ENCODE measurements at places on chromosomes 12 and 14.

DNA sequence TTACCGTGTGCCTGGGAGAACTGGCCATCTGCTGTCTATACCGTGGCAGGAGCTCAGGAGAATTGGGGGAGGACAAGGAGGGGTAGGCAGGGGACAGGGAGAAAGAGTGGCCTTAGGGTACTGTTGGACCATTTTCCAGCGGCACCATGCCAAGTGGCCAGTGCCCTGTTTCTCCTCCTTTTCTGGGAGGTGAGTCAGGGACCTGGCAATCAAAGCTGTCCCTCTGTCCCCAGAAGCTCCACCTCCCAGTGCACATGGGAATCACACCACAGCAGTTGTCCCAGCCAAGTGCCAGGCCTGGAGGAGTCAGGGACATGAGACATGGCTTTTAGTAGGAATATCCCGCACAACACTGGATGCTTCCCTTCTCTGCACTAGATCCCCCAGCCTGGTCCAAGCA lies 118.0 kb downstream of the GCH1 start:
- no peak for DNase-seq

DNA sequence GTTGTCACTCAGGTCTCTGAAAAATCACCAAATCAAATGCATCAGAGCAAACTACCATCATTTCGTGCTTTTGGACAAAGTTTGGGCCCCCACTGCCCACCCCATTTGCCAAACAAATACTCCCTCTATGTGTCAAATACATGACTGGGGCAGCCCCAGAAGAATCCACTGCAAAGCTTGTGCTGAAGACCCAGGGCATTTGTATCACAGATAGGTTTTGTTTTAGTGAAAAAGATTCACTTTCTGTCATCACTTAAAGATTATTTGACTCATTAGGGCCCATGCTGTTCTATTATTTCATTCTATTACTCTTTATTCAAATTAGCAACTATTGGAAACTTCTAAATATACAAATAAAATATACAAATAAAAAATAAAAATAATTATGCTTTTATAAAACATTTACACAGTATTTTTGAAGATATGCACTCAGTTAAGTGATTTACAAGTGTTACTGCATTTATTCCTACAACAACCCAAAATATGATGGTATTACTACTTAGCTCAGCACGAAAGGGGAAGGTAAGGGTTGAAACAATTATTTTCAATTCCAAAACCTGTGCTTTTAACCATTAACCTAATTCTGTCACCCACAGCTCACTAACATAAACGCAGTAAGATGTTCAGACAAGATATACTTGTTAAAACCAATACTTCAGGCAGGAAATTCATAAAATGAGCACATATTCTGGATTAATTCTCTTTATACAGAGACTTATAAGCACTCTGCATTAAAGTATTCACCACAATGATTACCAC lies 36.5 kb downstream of the LRIG3 start:
- no peak for DNase-seq

GRCh38 chr12:6635375-6635855 lies 344 bp downstream of the LPAR5 start:
- DNase-seq, result no peak

GRCh38 chr14:67508956-67509355 lies 20.4 kb upstream of the TMEM229B start:
- no peak for DNase-seq

DNA sequence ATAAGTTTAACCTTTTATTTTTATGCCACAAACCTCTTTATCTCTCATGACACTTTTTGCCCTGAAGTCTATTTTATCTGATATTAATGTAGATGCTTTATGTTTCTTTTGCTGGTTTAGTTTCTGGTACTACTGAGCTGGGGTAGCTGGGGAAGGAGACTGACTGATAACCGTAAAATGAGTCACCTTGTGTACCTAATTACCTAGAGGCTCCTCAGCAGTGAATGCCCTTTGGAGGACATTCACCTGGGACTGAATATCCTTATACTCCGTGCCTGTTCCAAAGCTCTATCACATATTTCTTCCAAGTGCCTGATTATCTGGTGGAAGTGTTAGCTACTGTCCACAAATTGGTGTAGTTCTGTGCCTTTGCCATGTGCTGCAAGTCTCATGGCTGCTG lies 13.9 kb downstream of the ATL1 start:
- no peak for DNase-seq

DNA sequence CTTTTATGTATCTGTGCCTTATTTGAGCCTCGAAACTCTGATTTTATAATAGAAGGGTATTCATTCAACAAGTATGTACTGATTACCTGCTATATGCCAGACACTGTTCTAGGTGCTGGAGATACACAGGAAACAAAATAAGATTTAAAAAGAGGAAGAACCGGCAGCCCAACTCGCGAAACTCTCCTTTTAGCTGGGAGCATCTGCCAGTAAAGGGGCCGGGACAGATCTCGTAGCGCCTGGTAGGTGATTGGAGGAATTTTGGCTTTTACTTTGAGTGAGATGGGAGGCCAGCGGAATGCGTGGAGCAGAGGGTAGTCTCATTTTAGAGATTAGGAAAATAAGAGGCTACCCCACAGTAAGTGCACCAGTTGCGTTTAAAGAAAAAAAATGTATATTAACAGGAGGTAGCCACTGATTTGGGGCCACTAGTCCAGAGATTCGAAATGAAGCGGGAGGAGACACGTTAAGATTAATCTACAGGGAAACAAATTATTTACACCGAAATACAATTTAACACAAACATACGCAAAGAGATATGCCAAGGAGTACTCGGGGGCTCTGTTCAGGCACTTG lies 520 bp upstream of the MON2 start:
- DNase-seq, result no peak

GRCh38 chr12:2732290-2732689 lies 62.5 kb upstream of the FKBP4 start:
- no peak for DNase-seq

DNA sequence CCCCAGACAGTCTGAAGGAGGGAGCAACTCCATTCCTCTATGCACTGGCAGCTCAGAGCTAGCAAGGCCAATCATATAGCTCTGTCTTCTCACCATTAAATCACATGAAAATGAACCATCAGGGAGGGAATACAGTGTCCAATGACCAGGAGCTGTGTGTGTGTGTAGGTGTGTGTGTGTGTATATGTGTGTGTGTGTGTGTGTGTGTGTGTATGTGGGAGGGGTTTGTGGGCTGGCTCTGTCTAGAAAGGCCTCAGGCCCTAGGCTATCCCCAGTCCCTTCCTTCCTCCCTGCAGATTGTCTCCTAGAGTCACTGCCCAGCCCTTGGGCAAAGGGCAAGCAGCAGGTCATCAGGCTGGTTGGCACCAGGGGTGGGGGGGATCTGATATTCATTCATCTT lies 5.7 kb upstream of the SUSD6 start:
- no peak for DNase-seq

DNA sequence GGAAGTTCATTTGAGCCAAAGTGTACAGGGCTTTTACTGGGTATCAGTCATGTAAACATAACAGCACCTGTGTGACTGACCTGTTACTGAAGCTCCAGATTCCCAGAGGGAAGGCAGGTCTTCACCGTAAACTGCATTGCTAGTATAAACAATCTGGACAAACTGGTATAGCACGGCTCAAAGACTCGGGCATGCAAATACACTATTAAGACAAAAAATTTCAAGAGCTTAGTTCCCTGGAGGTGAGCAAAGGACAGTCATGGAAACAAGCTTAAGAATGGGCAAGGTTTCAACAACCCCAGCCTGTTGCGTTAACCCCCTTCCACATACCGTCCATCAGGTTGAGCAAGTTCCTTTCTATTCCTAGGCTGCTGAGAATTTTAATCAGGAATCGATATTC lies 9.4 kb downstream of the PARP11 start:
- DNase-seq, result no peak

DNA sequence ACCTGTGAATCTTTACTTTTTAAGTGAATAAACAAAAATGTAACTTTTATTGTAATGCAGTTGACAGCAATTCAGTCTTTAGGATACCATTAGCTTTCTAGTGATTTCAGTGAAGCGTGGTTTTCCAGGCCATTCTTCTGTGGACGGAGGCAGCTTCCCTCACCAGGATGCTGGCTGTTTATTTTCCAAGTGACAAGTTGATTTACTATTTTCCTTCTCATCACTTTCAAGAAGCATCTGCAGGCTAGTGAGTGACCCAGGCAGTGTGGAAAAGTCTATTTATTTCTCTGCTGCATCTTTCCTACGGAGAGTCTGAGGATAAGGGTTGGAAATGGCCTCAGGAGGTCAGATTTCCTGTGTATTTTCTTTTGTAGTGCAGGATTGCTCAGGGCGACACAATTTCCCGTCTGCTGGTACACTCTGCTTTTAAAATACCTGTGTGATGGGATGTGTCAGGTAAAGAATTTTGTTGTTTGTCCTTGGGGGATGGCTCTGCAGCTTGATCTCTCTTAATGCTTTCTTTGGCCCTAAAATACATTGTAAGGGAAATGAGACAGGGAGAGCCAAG lies 467.8 kb downstream of the NRXN3 start:
- no peak for DNase-seq

GRCh38 chr12:40644708-40645107 lies 47.5 kb upstream of the CNTN1 start:
- DNase-seq, result no peak

DNA sequence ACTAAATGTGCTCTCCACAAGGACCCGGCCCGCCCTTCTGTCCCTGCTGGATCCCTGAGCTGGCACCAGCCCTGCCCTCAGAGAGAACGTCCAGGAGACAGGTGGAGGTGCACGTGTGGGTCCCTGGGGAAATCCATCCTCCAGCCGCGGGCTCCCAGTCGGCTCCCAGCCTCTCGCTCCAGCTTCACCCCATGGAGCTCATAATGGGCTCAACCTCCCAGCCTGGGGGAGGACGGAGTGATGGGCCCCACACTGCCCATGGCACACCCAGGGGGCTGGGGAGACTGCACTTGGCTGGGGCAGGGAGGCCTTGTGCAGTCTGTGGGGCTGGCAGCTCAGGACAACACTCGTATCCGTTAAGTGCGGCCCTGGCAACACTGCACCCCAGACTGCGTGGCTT lies 250.5 kb downstream of the TMEM121 start:
- DNase-seq, result no peak

GRCh38 chr12:109545826-109546225 lies 27.5 kb downstream of the MMAB start:
- DNase-seq, result no peak

GRCh38 chr14:92540472-92541048 lies 27.0 kb downstream of the RIN3 start:
- peak; percentile 45 for DNase-seq

- no peak for DNase-seq
Measured at GRCh38 chr12:67523538-67523937, 125.0 kb upstream of the DYRK2 start.

DNA sequence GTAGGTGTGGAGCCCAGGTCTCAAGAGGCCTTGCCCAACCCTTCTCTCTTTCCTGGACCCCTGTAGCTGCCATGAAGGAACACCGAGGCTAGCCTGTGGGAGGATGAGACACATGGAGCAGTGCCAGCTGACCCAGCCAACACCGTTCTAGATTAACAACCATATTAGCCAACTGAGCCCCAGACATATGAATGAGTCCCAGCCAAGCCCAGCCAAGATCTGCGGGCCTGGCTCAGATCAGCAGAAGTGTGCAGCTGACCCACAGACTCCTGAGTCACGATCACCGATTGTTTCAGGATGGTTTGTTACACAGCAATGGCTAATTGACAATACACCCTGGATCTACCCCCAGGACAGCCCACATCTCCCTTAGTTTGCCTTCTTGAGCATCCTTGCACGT lies 82.1 kb downstream of the NTF3 start:
- DNase-seq, result no peak

- no peak for DNase-seq
Measured at GRCh38 chr14:92943855-92944570, 21.1 kb downstream of the CHGA start.

- DNase-seq, result no peak
Measured at GRCh38 chr14:35818346-35819115, 7.6 kb upstream of the BRMS1L start.

- no peak for DNase-seq
Measured at GRCh38 chr14:70008284-70009262, 129.4 kb downstream of the SMOC1 start.

GRCh38 chr14:32331206-32331605 lies 2.1 kb downstream of the AKAP6 start:
- no peak for DNase-seq

GRCh38 chr14:35669782-35670181 lies 135.8 kb downstream of the INSM2 start:
- no peak for DNase-seq

- peak; percentile 41 for DNase-seq
Measured at GRCh38 chr12:120356567-120357030, 12.4 kb downstream of the MSI1 start.

GRCh38 chr14:67285876-67286452 lies 44.7 kb downstream of the PALS1 start:
- no peak for DNase-seq

- no peak for DNase-seq
Measured at GRCh38 chr14:72701605-72702004, 192.3 kb downstream of the DPF3 start.

DNA sequence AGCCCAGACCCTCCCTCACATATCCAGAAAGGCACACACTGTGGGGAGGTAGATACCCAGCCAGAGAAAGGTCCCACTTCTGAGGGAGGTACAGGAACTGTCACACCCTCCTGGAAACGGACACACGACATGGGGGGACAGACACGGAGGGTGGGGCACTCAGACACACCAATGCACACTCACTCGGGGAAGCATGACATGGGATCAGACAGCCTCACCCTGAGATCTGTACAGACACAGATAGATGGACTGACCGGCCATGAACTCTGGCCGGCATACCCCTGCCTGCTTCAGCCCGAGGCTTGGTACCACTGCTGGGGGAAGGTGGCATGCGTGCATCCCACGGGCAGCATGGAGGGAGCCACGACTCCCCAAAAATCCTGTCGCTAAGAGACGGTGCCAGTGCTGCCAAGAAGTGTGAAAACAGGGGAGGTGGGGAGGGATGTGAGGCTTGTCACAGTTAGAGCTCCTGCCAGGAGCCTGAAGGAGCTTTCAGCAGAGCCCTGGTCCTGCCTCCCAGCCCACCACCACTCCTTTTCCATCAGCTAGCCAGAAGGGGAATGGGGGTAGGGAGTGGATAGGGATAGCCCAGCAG lies 571 bp downstream of the CPNE6 start:
- DNase-seq, result no peak

- DNase-seq, result no peak
Measured at GRCh38 chr14:65336191-65336591, 76.3 kb upstream of the FUT8 start.

DNA sequence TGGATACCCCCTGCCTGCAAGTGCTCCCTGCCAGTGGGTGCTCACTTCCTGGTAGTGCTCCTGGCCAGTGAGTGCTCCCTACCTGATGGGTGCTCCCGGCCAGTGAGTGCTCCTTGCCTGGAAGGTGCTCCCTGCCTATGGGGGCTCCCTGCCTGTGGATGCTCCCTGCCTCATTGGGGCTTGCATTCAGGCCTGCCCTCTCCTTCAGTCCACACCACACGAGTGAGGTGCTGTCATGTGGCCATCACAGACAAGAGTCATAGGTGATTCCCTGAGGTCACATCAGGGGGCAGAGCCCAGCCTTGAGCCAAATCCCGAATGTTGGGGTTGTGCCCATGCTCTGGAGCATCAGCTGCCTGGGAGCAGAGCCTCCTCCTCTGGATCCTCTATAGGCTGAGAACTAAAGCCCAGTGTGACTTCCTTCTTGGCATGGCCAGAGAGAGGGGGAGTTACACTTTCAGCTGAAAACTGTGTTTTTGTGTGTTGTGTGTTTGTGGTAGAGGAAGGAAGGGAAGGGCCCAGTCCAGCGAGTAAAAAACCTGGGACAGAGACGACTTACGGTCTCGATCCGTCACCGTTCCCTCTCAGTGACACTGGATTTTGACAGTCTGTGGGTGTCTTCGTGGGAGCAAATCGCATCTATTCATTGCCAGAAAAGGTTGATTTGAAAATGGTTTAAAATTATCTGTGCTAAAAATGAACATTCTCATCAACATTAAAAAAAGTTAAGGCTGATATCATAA lies 136.0 kb downstream of the ADGRD1 start:
- no peak for DNase-seq

- DNase-seq, result no peak
Measured at GRCh38 chr12:63068857-63069442, 82.1 kb downstream of the AVPR1A start.
